ENCODE measurements at places on chromosomes 6 and 20. TPM values are rescaled to one million over a fixed set of nuclear protein-coding genes. Genes with fewer than 3 reads are reported as not detected.

The INSM1 gene
- not detected for total RNA-seq

The HCRTR2 gene
- not detected for total RNA-seq

The ACTL10 gene
- total RNA-seq, result 0.52 TPM

The BPIFB1 gene
- not detected for total RNA-seq

The DLL1 gene
- total RNA-seq, result 1.6 TPM

The MLIP gene
- total RNA-seq, result not detected

The APOM gene
- 4.0 TPM for total RNA-seq

The FAM184A gene
- 0.50 TPM for total RNA-seq

The MYMX gene
- total RNA-seq, result not detected

The HLA-DMB gene
- total RNA-seq, result not detected

The BAK1 gene
- 20.5 TPM for total RNA-seq

The RIPOR3 gene
- 0.11 TPM for total RNA-seq

The RSPO4 gene
- total RNA-seq, result not detected

The PRSS16 gene
- total RNA-seq, result not detected

The CASS4 gene
- total RNA-seq, result not detected

- DNase-seq, result no peak
Measured at GRCh38 chr20:5008759-5009158, 7.4 kb upstream of the SLC23A2 start.

GRCh38 chr6:39049575-39050283 is 1.1 kb downstream of the GLP1R start:
- DNase-seq, result no peak

GRCh38 chr20:25246182-25246999 is 1.5 kb upstream of the PYGB start:
- DNase-seq, result no peak

- DNase-seq, result no peak
Measured at GRCh38 chr6:52650941-52651340, 20.0 kb upstream of the TMEM14A start.

DNA sequence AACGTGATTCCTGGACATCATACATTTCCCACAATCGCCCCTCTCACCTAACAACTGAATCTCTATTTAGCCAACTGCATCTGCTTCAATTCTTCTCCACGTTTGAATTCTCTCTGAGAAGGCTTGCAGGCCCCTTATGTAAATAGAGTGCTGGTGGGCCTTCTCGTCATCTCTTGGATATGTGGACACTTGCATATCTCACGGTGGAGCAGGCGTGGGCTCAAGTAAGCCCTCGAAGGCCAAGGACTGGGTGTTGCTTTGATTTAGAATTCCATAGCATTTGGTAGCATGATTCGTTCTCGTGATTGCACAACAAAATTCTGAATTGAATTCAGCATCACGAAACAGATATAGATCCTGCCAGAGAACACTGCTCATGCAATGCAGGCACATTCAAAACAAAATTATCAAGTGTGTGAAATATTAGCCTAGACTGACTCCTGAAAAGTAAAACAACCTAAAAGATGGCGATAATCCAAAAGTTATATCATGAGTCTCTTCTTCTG is 613.6 kb downstream of the TFAP2A start:
- no peak for DNase-seq

DNA sequence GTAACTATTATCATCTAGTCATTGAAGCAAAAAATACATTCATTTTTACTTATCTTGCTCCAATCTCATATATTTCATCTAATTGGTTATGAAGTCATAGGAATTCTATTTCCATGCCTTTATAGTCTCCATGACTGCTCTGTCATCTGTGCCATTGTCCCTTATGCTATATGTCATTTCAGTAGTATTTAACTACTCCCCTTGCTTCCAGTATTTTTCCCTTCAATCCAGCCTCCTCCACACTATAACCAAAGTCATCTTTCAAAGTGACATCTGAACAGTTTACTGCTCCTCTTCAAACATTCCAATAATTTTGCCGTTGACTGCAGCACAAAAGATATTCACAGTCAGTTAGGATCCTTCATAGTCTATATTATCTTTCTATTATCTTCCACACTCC is 216.6 kb upstream of the HS3ST5 start:
- DNase-seq, result no peak

DNA sequence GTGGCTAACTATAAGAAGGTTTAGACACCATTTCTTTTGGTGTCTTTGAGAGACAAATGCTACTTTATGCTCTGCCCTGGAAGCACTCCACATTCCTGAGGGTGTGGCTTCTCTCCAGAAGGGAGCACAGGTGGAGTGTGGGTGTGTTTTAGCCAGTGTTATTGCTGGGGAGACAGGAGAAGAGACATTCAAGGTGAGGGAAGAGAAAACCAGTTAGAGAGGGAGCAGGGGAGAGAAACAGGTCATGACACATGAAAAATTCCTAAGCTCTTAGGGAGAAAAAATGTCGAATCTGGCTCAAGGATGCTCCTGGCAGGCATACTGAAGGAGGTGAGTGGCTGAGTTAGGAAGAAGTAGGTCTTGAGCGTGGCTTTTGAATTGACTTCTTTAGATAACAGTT is 292.8 kb downstream of the CLIC5 start:
- DNase-seq, result no peak

DNA sequence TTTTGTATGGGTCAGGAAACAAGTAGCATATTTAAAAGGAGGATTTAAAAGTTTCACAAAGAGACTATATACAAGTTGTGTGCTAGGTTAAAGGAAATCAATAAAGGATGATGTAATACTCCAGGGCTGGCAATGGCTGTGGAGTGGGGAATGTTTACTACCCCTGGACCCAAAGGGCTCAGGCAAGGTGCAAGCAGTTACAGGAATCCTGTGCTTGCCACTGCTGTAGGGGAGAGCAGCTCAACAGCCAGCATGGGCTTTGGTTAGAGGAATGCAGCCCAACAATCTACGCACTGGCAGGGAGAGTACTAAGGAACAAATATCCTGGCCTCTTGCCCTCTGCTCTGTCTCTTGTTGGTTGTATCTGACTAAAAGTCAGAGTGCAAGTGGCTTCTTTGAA is 1642.2 kb downstream of the KHDRBS2 start:
- DNase-seq, result no peak

DNA sequence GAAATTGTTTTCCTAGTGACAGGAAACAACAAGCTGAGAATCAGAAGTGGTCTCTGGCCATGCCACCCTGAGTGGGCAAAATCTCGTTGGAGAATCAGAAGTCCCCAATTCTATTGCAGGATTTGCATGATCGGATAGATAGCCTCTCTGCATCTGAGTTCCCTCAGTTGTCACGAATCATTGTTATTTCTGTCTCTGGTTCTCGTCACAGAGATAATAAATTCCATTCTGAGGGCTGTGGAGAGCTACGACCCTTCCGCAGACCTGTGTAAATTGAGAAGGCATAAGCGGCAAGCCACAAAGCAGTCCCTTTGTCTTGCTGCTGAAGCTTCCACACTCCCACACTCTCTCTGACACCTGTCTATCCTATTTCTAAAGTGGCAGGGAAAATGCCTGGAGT is 102.4 kb upstream of the CNR1 start:
- no peak for DNase-seq

DNA sequence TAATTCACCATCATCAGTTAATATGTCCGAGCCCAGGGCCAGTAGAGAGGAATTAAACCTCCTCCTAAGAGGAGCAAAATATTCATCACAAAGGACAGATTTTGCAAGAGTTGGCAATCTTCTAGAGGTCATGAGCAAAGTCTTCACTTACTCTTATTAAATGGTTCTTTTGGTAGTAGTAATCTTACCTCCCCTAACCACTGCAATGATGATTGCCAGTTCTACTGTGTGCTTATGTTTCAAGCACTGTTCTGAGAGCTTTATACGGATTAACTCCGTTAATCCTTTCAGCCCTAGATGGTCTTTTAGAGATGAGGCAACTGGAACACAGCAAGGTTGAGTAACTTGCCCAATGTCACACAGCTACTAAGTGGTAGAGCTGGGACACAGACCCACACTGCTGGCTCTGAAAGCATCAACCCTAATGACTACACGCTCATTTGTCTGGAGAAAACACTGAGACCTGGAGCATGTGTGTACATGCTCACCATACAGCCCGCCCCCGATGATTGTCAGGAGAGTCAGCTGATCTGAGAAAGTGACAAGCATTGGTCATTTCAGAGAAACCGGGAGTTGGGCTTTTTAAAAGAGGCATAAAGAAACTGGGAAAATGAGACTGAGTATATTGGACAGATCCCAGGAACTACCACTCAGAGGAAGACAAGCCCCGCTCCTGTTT is 276.0 kb downstream of the NRN1 start:
- no peak for DNase-seq

- no peak for DNase-seq
Measured at GRCh38 chr6:11756726-11757125, 21.9 kb downstream of the ADTRP start.

DNA sequence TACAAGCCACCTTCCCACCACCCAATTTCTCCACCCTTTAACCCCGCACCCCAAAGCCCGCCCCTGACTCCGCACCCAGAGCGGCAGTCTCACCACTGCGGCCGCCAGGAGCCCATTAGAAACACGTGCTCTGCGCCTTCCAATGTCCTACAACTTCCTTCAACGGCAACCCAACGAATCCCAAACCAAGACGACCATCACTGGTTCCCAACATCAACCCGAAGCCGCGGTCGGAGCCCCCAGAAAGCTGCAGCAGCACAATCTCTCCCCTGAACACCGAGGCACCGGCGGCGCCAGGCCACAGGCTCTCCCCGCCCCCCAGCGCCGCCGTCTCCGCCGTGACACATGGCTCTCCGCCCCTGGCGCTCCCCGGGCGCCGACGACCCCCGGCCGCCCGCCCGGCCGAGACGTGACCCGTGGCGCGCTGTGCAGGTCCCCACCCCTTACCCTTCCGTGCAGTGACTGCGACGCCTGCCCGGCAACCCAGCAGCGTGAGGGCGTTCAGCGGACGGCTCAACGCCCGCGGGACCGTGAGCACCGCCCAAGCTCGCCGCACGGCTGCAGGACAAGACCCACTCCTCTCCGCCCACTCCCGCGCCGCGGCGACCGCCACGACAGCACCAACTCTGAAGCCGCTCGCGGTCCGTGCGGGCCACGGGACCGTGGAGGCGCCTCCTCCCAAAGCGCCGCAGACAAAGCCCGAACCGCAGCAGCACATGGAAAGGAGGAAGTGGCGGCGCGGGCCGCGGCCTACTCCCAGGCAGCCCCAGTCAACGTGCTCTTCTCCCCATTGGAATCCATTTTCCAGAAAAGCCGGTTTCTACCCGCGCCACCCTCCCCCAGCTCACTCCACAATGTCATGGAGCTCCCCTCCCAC is 551 bp downstream of the SYNCRIP start:
- peak; percentile 86 for DNase-seq

DNA sequence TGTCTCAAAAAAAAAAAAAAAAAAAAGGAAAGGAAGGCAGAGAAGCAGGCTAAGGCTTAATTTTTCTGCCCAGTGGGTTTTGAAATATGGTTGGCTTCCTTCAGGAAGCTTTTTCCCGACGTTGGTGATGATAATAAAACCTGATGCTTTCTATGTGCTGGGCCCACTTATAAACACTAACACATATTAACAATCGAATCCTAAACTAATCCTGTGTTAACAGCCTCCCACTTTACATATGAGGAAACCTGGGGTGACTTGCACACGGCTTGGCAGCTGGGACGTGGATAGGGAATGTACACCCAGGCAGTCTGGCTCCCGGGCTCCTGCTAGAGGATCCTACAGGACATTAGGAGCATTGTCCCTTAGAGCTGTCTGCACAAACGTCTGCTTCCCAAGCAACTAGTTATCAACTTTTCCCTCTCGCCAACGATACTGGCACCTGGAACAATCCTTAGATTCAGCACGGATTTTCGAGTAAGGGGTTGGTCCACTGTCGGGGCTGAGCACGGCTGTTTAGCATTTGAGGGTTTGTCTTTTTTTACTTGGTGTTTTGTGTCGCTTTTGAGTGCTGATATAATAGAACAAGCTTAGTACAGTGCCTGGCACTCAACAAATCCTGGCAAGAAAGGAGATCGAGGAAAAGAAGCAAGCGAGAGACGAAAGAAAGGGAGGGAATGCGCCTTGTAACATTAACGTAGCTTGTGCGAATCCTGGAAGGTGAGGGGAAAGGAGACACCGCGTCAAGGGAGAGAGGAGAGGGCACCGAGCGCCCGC is 622 bp upstream of the KIZ start:
- DNase-seq, result no peak

- DNase-seq, result no peak
Measured at GRCh38 chr6:111973927-111974639, 79.8 kb upstream of the CCN6 start.

- no peak for DNase-seq
Measured at GRCh38 chr20:11651647-11652046, 266.0 kb upstream of the BTBD3 start.

GRCh38 chr20:35697696-35698297 is 1.4 kb downstream of the NFS1 start:
- peak; percentile 38 for DNase-seq

DNA sequence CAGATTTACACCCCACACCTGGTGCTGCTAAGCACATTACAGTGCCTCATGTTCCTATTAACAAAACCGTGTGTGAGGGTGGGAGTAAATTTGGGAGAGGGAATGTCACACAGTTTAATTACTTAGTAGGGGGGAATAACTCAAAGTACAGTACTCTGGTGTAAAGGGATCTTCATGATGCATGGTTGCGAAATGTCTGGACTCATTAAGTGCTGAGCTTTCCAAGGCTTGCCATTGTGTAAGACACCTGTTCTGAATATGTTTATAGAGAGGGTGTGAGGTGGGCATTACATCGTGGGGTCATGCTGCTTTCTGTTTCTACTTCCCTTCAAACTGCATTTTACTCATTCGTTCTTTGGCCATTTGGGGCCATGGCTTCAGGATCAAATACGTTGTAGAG is 181.2 kb downstream of the ADGRG6 start:
- no peak for DNase-seq

- DNase-seq, result peak; percentile 83
Measured at GRCh38 chr6:170289180-170289931, 1.5 kb downstream of the DLL1 start.

DNA sequence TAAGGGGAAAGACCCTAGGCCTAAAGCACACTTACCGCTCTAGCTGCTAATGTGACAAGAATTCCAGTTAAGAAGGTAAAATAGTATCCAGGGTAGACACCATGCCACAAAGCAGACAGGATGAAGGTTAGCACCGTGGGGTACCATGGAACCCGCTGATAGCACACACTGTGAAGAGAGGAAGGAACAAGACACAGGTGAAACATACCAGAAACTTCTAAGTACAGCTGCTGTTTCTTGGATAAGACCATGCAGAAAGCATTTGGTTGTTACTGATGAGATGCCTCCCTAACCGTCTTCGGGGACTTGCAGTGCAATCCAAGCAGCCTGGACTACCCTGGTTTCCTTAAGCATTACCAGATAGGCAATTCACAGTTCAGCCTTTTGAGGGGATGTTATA is 99.4 kb downstream of the MBOAT1 start:
- no peak for DNase-seq
